ENCODE measurements at places on chromosomes 6 and 20.

- no peak for DNase-seq
Observed at GRCh38 chr6:138430361-138431145, 26.5 kb downstream of the HEBP2 start.

GRCh38 chr6:98526465-98526864, 307.9 kb upstream of the POU3F2 start:
- no peak for DNase-seq

DNA sequence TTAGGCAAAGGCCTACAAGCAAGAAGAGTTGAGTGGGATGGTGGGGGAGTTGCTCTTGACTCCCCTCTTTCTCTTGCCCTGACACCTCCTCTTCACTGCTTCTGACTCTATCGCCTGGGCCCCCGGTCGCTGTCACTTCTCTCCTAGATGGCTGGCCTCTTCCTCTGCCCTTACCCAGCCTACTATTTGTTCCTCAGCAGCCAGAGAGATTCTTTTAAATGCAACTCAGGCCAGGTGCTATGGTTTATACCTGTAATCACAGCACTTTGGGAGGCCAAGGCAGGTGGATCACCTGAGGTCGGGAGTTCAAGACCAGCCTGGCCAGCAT, 4.3 kb upstream of the PDYN start:
- no peak for DNase-seq

DNA sequence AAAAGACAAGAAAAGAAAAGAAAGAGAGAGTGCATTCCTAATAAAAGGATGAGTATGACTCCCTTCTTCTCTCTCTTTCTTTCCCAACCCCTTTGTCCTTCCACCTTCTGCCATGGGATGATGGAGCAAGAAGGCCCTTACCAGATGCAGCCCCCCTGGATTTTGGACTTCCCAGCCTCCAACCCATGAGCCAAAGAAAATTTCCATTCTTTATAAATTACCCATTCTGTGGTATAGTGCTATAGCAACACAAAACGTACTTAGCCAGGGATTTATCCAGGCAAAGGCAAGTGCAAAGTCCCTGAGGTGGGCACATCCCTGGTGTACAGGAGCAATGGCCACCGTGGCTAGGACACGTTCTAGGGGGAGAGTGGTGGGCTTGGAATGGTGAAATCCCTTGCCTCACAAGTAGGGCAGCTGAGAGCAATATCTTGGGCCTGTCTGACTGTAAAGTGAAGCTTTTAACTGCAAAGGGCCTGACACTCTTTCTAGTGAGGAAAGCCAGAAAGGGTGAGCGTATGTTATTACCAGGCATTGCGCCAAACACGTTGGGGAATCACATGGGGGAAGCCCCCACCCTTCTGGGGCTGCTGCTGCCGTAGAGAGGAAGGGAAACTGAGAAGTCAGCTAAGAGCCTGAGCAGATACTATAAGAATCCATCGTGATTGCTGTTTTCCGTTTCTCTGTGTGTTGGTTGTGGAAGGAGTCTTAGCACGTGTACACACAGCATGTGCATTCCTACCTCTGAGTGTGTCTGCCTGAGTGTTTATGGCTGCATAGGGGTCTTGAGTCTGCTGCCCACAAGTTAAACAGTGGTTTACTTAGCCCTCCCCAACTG, 50.7 kb upstream of the SIRPA start:
- no peak for DNase-seq

- DNase-seq: no peak
Observed at GRCh38 chr20:45796337-45797065, 4.7 kb downstream of the DNTTIP1 start.

DNA sequence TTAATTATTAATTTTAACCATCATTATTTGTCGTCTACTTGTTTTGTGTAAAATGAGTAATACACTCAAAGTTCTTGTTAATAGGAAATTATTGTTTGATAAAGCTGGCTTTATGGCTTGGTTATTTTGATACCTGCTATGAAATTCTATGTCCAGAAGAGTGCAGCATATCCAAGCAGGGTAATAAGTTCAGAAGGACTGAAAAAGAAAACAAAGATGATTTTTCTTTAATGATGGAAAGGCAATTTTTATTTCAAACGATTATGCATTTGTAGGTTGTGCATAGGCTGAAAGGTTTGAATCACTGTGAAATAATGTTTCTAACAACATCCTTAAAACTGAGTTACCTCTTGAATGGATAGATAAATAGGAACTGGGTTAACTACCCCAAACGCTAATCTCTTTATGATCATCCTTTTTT, 1.4 kb upstream of the MAN1A1 start:
- DNase-seq: no peak

DNA sequence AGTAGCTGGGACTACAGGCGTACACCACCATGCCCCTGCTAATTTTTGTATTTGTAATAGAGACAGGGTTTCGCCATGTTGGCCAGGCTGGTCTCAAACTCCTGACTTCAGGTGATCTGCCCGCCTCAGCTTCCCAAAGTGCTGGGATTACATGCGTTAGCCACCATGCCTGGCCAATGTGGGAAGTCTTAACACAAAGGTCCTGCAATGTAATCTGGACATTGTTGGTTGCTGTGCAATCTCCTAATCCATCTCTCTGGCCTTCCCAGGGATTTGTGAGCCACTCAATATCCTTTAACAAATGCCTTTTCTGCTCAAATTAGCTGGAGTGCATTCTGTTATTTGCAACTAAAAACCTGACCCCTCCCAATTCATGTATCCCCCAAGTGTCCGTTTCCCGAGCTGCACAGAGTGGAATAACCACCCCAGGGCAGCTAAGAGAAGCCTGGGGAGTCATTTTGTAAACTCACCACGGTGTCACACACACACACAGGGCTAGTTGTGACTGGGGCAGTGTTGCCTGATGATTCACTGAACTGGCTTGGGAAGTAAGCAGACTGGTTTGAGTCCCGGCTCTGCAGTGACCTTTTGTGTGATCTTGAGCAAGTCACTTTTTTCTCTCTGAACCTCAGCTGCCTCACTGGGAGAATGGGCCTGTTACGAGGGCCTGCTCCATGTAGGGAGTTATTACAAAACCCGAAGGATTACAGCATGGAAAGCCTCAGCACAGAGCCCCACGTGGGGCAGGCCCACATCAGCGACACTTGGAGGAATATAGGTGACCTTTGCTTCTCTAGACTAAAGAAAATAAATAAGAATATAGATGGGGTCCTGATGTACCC, 152.3 kb downstream of the ZMYND8 start:
- DNase-seq: peak; percentile 63

GRCh38 chr6:6392214-6393068, 72.0 kb upstream of the F13A1 start:
- no peak for DNase-seq

DNA sequence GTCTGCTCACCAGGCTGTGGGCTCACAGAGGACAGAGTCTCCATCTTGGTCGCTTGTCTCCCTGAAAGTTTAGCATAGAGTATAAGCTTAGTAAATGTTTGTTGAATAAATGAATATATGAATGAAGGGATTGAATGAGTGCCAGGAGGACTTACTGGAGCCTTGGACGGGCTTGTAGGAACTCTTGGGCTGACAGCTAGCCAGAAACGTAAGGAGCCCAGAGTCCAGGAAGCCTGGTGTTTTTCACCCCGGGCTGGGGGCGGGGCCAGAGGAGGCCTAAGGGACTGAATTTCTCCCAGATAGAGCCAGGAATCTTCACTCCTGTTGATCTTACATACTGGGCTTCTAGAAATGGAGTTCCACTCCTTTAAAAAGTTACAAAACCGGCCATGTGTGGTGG, 68.5 kb upstream of the SRSF6 start:
- no peak for DNase-seq

GRCh38 chr20:9112541-9113515, 43.9 kb downstream of the PLCB4 start:
- DNase-seq: no peak

DNA sequence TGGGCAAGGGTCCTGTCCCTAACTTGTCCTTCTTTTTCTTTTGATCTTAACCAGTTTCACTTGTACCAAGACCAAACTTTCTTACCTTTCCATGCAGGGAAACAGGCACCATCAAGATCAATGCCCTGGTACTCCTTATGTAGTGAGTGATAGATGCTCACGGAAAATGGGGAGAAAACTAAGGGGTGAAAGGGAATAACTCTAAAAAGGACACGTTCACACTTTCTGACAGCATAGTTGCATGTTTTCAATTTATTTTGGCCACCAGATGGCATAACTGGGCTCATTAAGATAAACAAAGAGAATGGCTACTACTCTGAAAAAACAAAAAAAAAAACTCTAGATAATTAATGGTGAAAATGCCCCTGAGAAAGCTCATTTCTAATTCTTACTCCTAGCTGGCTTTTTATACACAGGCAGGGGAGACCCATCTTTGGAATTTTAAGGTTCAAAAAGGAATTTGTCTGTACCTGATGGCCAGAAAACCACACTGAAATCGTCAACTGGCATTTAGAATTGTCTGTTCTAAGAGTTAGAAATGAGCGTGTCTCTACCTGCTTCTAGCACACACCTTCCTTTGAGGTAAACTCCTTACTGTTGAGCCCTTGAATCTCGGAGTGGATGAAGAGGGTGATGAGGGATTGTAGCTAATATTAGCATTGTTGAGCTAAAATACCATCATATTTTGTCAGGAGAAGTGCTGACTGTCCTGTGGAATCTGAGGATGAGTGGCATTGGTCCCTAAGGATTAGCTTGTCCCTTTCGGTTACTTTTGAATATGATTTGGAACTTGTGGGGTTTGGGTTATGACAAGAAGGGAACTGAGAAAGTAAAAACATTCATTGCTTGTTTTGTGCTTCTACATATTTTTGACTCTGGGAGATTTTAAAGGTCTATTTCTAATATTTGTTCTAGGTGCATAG, 62.2 kb upstream of the DDR1 start:
- peak; percentile 41 for DNase-seq

DNA sequence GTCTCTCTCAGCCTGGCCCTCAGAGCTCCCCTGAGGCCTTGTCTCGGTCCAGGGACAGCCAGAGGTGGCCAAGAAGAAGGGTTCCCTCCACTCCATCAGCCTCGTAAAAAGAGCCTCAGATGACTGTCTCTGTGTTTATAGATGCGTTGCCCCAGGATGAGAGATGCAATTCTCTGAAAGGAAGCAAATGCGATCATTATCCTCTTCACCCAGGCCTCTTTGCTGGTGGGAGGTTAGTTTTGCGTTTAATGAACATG, 90.4 kb downstream of the YTHDF1 start:
- no peak for DNase-seq

DNA sequence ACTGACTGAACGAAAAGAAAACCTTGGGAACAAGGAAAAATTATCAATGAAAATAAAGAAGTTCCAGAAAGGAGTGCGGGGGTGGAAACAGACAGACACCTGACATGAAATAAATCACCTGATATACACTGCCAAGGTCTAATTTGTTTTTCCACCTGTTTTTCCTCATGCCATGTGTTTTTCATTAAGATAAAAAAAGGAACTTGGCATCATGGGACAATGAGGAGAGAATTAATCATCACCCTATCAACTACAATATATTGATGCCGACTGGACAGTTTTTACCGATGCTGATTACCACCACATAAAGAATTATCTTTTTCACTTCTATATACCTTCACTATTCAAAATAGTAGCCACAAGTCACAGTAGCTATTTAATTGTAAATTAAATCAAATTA, 233.2 kb downstream of the ARHGAP18 start:
- DNase-seq: no peak

- DNase-seq: no peak
Observed at GRCh38 chr20:370151-370600, 10.4 kb upstream of the TRIB3 start.

Data from H54 (cell line).